Urinary bladder (tissue), 4 donors: ENCODE measurements at places on chromosomes 7 and 10.

DNA sequence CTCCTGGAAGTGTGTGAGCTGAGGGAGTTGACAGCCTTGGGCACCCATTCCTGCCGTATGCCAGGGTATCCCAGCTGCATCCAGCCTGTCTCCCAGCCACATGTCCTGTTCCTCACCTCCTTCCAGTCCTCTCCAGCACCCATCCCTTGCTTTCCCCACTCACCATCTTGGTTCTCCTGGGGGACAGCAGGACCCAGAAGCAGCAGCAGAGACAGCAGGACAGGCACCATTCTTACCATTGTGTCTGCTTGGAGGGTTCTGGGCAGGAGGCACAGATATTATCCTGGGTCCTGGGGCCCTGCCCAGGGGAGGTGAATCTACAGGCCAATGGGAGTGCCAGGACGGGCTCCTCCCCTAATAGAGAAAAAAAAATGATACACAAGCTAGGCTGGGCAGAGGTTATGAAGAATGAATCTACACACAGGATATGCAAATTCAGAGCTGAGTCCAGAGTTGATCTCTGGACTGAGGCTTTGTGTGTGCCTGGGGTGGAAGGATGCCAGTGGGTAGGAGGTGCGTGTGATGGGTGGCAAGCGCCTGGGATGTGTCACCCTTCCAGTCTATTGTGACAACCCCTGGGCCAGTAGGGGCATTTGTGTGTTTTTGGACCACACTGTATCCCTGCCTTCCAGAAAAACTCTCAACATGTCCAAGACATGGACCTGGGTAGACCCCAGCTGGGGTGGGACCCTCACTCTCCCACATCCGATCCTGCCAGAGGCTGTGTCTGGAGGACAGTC, at the start of gene AZGP1:
Gene AZGP1 (minus strand): TSS at position 250 of the 740 bp plus-strand sequence. CDS start 11 bp downstream, at position 239.
- DNase-seq, result no peak

DNA sequence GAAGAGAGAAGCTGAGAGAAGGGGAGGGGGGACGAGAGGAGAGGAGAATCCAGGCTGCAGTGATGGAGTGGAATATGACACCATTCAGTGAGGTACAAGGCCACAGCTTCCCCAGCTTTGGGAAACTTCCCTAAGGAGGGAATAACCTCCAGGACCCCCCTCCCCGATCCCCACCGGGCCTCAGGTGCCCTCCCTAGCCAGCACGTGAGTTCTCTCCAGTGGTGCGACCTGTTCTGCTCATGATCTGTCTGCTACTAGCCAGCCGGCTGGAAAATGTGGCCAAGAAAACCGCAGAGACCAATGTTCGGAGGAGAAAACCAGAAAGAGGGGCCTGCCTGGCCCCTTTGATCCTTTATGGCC, 39.9 kb upstream of the AGK start:
- DNase-seq, result no peak

DNA sequence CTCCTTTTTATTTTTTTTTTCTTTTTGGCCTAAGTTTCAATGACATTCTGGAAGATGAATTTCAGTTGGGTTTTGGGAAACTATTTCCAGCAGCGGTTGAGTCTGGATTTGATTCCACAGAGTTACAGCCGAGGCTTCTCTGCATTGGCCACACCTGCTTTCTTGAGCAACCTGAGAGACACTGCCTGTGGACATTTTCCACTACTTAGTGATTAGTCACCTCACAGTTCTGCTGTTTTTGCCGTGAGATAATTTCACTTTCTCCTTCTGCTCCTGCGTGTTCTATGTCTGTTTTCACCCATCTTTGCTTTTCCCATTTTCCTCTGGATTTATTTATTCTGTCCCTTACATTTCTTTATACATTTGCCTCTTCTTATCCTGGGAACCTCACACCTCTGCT, 243.0 kb downstream of the BICC1 start:
- no peak for DNase-seq

DNA sequence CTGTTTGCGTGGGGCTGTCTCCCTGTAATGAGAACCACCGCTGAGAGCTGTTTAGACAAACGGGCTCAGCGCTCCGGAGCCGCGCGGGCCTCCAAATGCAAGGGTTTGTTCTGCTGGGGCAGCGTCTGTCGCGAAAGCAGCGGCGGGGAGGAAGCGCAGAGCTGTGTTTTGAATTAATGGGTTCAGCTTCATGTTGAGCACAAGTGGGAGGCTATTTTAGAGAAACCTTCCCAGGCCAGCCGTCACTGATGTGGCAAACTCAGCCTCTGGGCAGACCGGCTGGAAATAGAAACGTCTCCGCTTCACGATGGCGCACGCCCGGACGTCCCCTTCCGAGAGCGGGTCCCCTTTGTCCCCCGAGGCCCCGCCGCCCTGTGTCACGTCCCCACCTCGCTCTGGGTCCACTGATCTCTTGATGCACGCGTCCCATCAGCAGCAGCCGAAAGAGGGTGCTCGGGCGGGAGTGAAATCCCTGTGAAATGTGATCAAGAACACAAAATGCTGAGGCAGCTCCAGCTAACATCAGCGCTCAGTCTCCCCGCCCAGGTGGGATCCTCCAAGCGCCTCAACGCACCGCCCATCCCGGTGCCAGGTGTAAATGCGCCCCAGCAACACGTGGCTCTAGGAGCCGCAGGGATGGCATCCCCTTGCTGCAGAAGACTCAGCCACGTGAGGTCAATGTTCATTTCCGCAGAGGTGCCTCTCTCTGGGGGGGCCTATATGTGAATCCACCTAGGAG, 44.9 kb downstream of the BAMBI start:
- no peak for DNase-seq

GRCh38 chr10:34088208-34088794, 726.8 kb downstream of the PARD3 start:
- no peak for DNase-seq
